Lung (tissue), 17 donors: ENCODE measurements at places on chromosomes 16 and 17.

- no peak for DNase-seq
Measured at GRCh38 chr16:62620275-62620674, 584.0 kb upstream of the CDH8 start.

DNA sequence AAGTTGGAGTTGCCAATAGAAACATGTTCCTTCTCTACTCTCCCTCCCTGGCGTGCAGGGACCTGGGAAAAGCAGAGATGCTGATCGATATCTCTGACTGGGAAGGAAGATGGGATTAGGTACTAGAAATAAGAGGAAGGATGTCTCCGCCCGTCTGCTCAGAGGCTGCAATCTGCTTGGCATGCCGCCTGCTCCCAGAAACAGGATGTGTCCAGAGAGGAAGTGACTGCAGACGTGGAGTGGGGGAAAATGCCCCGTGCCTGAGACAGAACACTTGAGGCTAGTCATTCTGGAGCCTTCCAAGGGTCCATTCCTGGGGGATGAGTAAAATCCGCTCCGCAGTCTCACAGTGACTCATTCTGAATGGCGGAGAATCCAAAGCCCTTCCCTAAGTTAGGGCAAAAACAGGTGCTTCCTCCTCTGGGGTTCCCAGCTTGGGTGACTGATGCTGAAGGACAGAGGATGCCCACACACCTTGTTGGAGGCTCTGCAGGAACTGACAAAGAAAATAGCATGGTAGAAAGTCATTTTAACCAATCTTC lies 45.0 kb upstream of the SMURF2 start:
- DNase-seq: peak; percentile 84

DNA sequence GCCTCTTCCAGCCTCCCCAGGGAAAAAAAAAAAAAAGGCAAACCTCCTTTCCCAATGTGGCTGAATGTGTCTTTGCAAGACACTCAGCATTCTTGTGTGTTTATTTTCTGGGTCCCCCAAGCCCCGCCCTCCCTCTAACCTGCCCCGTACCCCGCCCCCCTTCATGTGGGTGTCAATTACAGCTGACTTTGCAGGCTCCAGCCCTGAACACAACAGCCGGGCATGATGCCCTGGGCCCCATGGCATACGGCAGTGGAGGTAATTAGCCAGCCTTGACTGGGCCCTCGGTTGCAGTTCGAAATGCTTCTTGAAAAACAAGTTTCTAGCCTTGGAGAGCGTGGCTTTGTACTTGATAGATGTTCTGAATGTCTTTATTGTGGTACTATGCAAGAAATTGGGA lies 354.7 kb upstream of the RBFOX1 start:
- DNase-seq: no peak

GRCh38 chr17:11601661-11602060 lies 3.4 kb downstream of the DNAH9 start:
- no peak for DNase-seq

- no peak for DNase-seq
Measured at GRCh38 chr17:7223375-7223774, 3.6 kb downstream of the ACADVL start.

DNA sequence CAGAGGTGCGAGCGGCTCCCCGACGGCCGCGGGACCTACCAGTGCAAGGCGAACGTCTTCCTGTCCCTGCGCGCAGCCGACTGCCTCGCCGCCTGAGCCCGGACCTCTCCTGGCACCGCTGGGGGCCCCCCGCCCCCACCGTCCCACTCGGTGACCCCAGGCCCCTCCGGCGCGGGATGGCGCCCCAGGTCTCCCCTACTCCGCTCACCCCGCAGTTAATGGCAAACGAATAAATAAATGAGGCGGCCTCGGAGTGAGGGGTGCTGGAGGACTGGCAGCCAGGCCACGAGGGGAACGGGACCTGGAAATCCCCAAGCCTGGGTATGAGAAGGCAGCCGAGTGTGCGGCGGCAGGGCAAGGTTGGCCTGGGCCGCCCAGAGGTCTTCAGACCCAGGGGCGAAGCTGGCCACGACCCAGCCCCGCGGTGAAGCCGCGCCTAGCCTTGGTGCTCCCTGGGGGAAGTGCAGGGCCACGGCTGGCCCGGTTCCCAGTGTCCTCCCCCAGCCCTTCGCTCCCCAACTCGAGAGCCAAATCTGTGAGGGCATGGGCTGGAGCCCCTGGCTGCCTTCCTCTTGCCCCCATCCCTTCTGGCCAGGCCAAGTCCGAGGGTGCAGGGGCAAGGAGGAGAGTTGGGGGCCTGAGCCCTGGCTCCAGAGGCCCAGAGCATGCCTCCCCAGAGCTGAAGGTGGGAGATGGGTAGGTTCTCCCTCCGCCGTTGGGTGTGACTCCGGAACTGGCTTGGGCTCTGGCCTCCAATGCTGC lies 796 bp downstream of the NPB start:
- no peak for DNase-seq

- no peak for DNase-seq
Measured at GRCh38 chr17:37726248-37726647, 18.6 kb downstream of the HNF1B start.

DNA sequence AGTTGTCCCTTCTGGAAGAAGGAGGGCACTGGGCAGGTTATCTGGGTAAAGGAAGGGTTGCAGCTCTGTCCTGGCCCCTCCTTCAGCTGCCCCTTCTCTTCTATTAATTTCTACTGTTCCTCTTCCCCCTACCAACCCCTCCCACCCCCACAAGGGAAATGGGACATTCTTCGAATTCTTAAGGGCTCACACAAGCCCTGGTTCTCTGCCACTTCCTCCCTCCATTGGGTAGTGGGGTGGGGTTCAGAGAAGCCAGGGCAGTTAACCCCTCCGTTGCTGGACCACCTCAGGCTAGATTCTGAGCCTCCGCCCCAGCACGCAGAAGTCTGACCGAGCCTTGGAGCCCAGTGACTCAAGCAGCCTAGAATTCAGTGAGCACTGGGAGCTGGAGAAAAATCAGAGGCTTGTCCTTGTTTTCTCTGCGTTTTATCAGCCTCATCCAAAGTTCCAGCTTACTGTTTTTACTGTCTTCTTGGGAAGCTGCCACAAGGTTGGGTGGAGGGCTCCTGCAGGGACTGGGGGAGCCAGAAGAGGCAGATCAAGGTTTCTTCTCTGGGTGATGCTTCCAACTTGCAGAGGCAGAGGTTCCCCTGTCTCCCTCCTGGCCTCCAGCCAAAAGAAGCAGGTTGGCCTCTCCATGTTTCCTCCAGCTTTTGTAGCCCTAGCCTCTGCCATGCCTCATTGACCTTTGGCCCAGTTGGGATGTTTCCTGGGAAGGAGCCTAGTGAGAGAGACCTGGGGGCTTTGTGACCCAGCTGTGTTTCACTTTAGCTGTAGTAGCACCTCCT lies 10.2 kb downstream of the LASP1 start:
- DNase-seq: peak; percentile 84

- DNase-seq: no peak
Measured at GRCh38 chr17:74601944-74602572, 10.0 kb upstream of the CD300LD start.

DNA sequence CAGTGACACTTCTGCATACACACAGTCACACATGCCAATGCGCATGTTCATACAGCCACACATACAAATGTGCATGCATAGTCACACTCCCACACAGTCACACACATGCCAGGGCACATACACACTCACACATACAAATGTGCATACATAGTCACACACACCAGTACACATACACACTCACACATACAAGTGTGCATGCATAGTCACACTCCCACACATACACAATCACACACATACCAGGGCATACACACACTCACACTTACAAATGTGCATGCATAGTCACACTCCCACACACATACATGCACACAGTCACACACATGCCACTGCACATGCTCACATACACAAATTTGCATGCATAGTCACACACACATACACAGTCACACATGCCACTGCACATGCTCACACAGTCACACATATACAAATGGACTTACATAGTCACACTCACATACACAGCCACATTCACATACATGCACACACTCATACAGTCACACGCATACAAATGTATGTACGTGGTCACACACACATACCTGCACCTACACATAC lies 84.2 kb downstream of the SOCS1 start:
- DNase-seq: no peak

- no peak for DNase-seq
Measured at GRCh38 chr17:77386502-77387192, 245.9 kb downstream of the SEC14L1 start.

DNA sequence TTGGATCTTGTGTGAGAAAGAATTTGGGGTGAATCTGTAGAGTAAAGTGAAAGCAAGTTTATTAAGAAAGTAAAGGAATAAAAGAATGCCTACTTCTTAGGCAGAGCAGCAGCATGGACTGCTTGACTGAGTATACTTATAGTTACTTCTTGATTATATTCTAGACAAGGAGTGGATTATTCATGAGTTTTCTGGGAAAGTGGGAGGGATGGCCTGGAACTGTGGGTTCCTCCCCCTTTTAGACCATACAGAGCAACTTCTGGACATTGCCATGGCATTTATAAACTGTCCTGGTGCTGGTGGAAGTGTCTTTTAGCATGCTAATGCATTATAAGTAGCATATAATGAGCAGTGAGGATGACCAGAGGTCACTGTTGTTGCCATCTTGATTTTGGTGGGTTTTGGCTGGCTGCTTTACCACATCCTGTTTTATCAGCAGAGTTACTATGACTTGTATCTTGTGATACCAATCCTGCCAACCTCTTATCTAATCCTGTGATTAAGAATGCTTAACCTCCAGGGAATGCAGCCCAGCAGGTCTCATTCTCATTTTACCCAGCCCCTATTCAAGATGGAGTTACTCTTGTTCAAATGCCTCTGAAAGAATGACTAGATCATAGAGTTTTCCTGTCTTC lies 58.7 kb downstream of the HSD17B2 start:
- DNase-seq: no peak

GRCh38 chr16:67039260-67040020 lies 10.5 kb downstream of the CBFB start:
- no peak for DNase-seq

GRCh38 chr17:38897176-38897575 lies 27.3 kb downstream of the LASP1 start:
- no peak for DNase-seq

DNA sequence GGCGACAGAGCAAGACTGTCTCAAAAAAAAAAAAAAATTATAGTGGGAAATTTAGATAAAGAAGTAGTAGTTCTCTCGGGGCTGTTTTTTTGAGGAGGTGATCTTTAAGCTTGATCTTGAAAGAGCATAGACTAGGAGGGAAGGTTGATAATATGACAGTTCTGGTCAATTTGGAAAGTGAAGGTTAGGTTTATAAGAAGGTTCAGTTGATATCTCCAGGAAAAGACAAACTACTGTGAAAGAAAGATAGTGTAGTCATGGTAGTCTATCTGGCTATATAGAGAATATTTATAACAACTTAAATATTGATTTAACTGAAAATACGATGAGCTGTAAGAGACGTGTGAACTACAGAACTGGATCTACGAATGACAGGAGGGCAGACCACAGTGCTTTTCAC lies 3.1 kb downstream of the ATF7IP2 start:
- no peak for DNase-seq

GRCh38 chr17:17701658-17702057 lies 20.4 kb downstream of the RAI1 start:
- DNase-seq: no peak

GRCh38 chr16:79751471-79752184 lies 151.1 kb upstream of the MAF start:
- peak; percentile 67 for DNase-seq

GRCh38 chr17:79574108-79574507 lies 36.7 kb downstream of the RBFOX3 start:
- no peak for DNase-seq

- no peak for DNase-seq
Measured at GRCh38 chr17:30113213-30113612, 3.4 kb upstream of the NSRP1 start.

- peak; percentile 54 for DNase-seq
Measured at GRCh38 chr17:81959362-81960129, 1.4 kb downstream of the NOTUM start.

DNA sequence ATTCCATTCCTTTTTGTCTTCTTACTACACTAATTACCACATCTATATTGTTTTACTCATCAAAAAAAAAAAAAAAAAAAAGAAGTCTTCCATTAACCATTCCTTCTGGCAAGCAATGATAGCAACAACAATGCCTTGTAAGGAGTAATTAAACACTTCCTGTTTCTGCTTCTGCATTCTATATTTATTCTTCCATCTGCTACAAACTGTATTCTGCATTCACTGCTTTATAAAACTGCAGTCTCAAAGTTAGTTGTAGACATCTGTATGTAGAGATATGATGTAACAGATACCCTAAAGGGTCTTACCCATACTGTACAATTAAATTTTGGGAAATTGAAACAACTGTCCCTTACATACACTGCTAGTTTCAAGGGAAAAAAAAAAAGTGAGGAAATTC lies 28.7 kb upstream of the ABCA6 start:
- DNase-seq: no peak

GRCh38 chr17:6109536-6109935 lies 39.4 kb downstream of the WSCD1 start:
- no peak for DNase-seq

DNA sequence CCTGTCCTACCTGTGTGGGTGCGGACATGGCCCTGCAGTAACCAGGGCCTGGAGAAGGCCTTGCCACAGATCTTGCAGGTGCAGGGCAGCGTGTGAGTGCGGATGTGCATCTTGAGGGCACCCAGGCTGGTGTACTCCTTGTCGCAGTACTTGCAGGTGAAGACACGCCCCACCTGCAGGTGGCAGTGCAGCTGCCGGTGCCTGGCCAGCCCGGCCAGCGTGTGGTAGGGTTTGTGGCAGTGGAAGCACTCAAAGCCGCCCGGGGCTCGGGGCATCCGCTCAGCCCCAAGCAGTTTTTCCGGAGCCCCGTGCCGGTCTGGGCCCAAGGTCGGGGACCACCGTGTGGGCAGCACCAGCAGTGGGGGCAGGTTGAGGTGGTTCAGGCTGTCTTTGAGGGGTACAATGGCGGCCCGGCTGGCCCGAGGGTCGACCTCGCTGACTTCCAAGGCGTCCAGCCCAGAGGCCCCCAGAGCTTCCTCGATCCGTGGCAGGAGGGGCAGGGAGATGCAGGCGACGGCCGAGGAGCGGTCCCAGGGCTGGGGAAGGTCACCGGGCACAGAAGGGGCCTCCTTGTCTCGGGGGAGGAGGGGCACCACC lies 5.1 kb downstream of the SNAI3 start:
- no peak for DNase-seq

DNA sequence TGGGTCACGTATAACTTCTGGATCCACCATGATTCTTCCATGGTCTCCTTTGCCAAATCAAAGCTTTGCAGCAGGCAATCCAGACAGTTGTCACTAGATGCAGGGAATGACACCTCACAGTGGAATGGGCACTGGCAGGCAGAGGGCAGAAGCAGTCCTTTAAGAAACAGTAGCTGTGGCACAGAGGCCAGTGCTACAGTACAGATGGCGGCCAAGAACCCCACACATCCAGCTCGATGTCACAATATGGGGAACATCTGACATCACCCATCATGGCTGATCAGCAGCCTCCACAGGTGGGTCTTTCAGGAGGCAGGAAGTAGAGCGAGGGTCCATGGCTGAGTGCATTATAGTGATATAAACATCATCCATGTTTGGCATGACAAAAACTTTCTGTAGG lies 18.8 kb upstream of the ERN1 start:
- DNase-seq: no peak

GRCh38 chr16:51051671-51052070 lies 99.4 kb downstream of the SALL1 start:
- DNase-seq: no peak
